ENCODE measurements at places on chromosomes 16 and 17.

- DNase-seq = no peak
Measured at GRCh38 chr17:5958850-5959249, 111.3 kb upstream of the WSCD1 start.

DNA sequence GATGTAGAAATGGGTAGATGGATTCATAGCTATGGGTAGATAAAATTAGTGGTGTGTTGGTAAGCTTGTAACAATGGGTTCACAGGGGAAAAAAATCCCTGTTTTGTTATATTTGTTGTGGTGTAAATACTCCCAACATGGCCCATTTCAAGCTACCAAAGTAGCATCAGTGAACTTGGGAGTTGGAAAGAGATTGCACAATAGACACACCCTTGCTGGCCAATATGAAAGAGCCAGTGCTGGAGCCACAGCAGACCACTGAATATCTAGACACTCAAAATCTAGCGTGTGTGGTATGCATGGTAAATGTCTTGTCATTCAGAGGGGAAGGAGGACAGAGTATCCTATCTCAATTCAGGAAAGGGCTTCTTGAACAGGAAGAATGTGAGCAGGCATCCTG is 565.1 kb upstream of the SALL1 start:
- no peak for DNase-seq

DNA sequence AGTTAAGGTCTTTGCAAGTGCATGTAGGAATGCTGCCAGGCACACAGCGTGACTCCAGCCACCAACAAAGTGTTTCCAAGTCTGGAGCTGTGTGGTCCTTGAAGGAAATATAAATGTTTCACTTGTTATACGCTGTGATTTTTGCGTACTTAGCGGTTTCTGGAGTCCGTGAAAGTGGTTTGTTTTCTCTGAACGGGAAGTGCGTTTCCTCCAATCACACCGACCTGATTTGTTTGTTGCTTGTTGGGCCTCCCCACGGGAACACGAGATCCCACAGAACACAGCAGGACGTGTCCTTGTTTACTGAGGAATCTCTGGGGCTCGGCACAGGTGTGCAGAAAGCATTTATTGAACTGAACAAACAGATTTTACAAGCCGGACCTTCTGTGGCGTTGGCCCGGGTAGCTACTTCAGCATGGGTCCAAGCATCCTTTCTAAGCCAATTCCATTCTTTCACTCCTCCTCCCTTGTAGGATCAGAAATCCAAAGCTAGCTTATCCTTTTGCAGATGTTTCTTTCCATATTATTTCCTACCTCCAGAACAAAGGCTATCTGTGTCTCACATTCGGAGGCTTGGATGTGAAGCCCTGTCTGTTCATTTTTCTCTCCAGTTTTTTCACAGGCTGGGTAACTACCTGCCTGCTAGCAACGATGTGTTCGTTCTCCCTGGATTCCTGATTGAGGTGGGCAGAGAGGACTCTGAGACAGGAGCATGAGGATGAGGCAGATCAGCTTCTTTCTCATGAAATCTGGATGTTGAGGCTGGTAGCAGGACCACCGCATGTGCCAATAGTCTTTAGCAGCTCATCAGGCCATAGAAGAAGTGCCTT is 44.6 kb downstream of the ABAT start:
- no peak for DNase-seq

DNA sequence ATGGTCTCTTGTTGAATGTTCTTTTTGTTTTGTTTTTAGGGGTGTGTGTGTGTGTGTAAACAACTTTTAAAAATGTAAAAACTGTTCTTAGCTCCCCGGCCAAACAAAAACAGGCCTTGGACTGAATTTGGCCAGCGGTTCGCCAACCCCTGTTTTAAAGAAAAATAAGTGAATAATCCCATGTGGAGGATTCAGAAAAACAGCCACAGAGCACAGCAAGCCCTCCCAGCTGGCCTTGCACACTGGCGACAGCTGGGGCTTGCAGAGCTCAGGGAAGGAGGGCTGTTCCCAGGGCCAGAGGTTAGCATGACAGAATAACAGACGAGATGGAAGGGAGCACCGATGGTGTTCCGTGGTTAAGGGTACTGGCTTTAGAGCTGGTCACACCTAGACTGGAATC is 39.0 kb downstream of the EMP2 start:
- DNase-seq = no peak

DNA sequence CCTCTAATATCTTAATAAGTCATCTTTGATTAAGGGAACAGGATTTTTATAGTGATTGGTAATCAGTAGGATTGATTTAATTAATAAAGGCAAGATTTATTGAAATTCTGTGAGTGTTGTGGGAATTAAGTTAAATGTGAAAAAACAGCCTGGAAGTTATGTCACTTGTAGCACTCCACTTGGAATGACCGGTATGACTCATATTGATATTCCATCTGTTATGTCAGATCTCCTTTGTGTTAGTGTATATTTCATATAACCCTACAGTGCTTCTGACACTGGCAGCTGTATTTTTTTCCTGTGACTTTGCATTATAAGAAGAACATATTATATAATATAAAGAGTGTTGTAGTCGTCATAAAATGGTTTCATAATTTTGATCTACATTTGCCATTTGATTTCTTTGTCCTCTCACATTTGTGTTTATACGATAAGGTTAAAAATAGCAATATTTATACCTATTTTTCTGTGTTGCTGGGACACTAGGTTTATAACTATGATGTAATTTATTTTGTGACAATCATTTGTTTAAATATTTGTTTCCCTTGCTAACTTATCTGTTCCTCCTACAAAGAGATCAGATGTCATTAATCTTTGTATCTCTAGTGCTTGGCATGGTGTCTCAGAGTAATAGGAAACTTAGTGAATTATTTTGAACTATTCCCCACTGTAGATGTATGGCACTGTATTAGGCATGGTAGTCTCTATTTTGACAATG is 249.0 kb downstream of the BCAS3 start:
- DNase-seq = peak; percentile 4

- DNase-seq = no peak
Measured at GRCh38 chr17:7916808-7917207, 719 bp upstream of the RNF227 start.

DNA sequence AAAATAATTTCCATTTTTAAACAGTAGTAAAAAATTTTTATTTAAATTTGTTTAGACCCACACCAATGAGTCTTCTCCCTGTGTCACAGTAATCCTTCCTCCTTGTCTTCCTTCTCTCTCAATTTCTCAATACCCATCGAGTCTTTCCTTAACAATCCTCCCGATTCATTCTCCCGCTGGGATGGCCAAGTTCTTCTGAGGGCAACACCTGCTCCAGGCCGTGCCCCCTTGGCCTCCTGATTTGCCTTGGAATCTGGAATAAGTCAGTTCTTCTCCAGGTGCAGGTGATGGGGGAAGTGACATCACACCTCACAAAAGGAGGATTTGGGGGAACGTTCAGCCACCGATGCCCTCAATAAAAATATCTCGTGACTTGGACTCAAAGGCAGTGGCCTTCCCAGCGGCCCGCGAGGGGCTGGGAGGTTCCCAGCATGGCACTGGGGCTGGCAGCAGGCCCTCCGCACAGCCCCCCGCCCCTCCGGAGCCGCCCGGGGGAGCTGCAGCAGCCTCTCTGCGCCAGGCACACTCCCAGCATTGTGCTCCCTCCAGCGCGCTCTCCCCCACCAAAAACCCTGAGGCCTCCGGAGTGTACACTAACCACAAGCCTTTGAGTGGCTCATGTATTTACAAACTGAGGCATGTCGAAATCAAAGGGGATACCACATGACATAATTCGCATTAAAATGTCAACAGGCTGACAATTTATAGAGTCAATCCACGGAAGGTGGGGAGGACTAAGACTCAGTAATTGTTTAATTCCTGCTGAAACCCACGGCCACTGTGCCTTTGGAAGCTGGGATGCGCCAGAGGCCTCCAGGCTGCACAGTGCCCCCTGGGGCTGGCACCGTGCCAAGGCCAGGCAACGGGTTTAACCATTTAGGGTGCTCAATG is 120.5 kb downstream of the ZFHX3 start:
- DNase-seq = no peak

GRCh38 chr17:17580662-17581470 is 10.6 kb downstream of the PEMT start:
- DNase-seq = no peak

- DNase-seq = no peak
Measured at GRCh38 chr17:54466875-54467274, 433.8 kb upstream of the TOM1L1 start.

All from glomerular endothelial cell (primary cell).